ENCODE measurements at places on chromosomes 5 and 9.

DNA sequence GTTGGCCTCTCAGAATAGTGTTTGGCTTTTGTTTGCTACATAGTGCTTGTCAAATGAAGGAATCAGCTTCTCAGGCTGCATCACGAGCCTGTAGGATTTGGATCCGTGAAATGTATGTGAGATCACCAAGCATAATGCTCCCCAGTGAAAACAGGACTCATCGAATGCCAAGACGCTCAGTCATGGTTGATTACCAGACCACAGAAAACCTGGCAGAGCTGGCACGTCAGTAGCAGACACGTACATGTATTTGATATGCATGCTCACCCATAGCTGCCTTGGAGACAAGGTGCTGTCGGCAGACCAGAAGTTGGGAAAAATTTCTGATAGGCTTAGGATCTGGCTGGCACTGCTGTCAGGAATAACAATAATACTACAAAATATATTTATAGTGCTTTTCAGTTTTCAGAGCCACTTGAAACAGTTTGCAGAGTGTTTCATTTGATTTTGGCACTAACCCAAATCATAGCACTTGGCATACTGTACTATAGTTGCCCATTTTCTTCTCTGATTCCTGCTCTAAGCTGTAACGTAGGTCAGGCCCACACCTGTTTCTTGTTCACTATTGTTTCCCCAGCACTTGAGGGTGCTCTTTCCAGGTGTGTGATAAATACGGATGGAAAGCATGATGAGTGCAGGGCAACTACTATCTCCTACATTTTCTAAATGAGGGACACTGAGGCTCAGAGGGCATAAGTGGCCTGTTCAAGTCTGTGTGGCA lies 226.1 kb downstream of the NR3C1 start:
- DNase-seq = no peak

GRCh38 chr5:111271885-111272284 lies 47.7 kb downstream of the CAMK4 start:
- DNase-seq = no peak

DNA sequence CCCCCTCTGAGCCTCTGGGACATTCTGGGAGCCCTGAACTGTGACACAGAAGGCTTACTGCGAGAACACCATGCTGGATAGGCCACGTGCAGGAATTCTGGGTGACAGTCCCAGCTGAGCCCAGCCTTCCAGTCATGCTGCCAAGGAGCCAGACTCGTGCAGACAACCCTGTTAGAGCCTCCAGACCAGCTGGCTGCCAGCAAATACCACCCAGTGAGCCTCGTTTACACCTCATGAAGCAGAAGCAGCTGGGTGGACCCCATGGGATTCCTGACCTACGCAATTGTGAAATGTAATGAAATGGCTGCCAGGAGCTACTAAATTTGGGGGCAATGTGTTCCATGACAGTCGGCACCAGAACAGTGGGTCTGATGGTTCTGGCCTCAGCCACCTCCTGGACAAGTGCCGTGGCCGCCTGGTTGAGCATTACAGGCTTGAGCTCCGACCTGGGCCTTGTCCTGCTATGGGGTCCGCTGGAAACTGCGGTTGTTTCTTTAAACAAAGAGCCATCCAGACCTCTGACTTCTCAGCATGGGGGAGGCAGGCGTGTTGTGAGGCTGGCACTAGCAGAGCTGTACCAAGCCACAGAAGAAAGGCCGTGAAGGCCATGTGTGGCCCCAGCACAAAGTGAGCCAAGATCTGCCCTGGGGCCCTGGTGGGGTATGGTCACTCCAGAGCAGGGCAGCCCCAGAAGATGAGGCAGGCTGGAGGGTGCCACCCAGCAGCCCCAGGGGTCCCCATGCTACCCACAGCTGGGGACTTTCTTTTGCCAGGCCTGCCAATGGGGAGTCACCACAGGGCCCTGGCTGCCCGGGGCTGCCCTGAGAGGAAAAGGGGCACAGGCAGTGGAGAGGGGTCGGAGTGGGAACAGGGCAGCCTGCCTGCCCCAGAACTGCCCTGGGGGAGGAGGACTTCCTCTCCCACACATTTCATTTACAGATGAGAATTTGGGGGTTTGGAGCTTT lies 19.3 kb upstream of the RXRA start:
- no peak for DNase-seq

DNA sequence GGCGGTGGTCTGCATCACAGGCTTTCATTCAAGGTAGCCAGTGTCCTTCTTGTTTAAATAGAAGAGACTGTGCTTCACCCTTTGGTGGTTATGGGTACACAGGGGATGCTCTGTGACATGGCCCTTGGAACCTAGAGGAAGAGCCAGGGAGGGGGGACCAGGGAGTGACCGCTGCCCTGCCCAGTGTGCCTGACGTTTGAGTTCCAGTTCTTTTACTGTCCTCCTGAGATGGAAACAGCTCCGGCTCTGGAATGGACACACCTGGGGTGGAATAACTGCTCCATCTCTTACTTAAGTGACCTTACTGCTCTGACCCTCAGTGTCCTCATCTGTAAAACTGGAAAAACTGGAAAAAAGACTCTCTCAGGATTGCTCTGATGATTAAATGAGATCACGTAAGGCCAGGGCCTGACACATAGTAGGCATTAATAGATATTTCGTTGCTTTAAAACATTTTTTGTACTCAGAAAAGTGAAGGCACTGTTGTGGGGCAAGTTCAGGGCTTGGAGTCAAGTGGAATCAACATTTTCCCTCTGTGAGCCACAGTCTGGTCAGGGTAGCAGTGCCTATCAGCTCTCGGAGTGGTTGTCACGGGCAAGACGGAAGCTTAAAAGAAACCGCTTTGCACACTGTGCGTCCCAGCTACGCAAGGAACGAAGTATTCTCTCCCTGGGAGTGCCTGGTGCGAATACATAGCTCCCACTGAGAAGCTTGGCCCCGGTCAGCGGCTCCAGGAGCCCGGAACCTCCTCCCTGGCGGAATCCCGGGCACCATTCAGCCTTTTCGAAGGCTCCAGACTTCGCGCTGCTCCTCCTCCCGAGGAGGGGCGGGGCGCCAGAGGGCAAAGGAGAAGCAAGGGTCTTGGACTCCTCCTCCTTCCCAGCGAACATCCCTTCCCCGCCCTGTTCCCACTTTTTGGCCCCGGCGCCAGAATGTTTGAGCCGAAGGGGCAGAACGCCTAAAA lies 5.8 kb downstream of the POU4F3 start:
- DNase-seq = no peak

GRCh38 chr9:83637389-83637788 lies 14.4 kb downstream of the IDNK start:
- DNase-seq = no peak

GRCh38 chr5:177006265-177006972 lies at the start of gene UIMC1:
UIMC1 (minus strand) TSS chr5:177006779; CDS start chr5:176982615, 24,164 bp downstream.
- peak; percentile 93 for DNase-seq

GRCh38 chr5:91127456-91128081 lies 255.5 kb downstream of the ARRDC3 start:
- DNase-seq = no peak

- DNase-seq = peak; percentile 42
Observed at GRCh38 chr9:95515272-95516113, 1.3 kb downstream of the PTCH1 start.

DNA sequence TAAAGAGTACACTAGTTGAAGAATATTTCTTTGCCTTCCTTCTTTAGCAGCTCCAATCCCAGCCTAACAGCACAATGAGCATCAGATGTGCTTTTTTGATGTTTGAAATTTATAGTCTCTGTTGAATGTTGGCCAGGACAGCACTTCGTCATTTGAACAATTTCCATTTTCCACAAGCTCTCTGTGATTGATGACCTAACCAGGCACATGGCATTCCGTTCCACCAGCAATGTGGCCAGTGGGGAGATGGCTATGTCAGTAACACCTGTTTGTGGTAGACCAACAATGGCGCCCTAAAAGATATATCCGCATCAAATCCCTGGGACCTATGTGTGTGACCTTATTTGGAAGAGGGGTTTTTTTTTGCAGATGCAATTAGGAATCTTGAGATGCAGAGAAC lies 66.8 kb downstream of the PALM2AKAP2 start:
- DNase-seq = no peak
